ENCODE measurements at places on chromosomes 2 and 18.

DNA sequence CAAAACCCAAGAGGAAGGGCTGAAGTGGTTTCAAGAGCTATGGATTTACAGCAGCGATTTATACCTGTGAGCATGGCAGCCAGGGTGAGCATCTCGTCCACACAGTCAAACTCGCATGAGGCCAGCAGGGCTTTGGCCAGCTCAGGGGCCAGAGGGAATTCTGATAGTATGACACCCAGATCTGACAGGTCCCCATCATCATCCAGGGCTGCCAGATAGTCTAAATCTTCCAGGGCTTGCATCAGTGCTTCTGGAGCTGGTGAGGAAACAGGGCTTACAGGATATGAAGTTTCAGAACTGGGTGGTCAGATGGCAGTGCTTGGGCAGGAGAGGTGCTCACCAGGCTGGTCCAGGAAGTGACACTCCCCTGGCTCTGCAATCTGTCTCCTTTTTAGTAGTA, 3.5 kb downstream of the DQX1 start:
- DNase-seq = no peak

DNA sequence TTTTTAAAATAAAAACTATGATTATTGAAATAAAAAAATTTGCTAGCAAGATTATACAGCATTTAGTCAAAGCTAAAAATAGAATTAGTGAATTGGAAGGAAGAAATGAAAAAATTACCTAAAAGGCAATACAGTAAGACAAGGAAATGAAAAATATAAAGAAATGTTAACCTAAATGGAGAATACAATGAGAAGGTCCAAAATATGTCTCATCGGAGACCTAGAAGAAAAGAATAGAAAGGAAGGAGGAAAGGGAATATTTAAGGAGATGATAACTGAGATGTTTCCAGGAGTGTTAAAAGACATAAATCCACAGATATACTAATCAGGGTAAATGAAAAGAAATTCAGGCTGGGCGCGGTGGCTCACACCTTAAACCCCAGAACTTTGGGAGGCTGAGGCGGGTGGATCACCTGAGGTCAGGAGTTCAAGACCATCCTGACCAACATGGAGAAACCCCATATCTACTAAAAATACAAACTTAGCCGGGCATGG, 78.9 kb downstream of the AFF3 start:
- DNase-seq = no peak

- no peak for DNase-seq
These were observed 75.7 kb downstream of the MBOAT2 start for GRCh38 chr2:8927510-8928455.

GRCh38 chr2:54656863-54657262, 66.6 kb upstream of the EML6 start:
- DNase-seq = no peak

DNA sequence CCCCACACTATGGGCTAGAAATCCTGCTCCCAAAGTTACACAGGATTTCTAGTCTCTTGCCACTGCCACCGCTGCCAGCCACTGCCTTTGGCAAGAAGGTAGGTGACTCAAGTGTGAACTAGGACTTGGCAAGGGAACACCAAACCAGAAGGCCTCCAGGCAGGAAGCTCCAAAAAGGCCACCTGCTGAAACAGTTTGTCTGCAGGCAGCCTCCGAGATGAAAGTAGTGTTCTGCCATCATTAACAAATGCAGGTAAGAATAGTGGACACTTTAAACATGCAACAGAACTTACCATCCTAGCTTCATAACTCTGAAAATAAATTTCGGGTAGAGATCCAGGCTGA, 3.9 kb downstream of the ANKRD44 start:
- DNase-seq = no peak

DNA sequence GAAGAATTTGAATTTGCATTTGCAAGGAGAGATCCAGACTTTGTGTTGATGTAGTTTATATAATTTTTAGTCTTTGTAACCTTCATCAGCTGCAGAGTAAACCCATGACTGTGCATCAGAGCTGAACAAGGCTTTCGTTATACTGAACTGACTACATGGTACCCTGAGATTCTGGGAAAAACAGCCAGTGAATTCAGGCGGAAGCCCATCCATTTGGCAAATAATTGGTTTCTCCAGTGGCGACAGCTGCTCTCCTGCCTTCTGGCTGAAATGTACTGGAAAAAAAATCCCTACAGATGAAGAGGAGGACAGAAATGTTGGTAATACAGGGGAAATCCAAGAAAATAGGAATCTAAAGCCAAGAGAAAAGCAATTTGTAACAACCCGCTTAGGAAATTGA, 657.5 kb upstream of the CDH7 start:
- no peak for DNase-seq

DNA sequence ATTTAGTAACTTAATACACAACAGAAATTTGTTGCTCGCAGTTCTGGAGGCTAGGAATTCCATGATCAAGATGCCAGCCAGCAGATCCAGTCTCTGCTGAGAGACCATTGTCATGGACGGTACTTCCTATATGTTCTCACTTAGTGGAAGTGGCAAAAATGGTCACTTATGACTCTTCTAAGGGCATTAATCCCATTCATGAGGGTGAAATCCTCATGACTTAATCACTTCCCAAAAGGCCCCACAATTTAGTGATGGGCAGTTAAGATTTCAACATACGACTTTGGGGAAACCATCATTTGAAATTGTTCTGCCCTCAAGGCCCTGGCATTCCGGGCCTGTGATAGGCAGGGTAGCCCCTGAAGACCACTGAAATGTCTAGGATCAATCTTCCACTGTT, 23.0 kb downstream of the BZW1 start:
- DNase-seq = no peak

DNA sequence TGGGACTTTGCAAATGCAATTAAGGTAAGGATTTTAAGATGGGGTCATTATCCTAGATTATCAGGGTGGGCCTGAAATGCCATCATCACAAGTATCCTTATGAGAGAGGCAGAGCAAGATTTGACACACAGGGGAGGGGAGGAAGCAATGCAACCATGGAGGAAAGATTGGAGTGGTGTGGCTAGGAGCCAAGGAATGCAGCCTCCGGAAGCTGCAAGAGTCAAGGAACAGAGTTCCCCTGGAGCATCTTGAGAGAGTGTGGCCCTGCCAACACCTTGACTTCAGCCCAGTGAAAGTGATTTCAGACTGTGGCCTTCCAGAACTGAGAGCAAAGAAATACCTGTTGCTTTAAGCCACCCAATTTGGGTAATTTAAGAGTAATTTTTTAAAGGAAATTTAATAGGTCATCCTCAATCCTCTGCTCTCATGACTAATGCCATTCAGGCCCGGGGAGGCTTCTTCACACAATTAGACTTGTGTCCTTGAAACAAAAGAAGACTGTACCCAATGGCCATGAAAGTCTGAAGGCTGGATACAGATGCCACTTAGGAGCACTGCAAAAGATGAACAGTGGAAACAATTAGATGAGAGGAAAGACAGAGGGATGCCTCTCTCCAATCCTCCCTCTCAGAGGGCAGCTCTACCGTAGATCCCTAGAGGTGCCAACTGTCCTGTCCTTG, 250.3 kb upstream of the ID2 start:
- DNase-seq = no peak

GRCh38 chr2:158507141-158507540, 50.4 kb downstream of the PKP4 start:
- no peak for DNase-seq

GRCh38 chr2:28750316-28751251, 1.0 kb upstream of the PPP1CB start:
- DNase-seq = peak; percentile 39

DNA sequence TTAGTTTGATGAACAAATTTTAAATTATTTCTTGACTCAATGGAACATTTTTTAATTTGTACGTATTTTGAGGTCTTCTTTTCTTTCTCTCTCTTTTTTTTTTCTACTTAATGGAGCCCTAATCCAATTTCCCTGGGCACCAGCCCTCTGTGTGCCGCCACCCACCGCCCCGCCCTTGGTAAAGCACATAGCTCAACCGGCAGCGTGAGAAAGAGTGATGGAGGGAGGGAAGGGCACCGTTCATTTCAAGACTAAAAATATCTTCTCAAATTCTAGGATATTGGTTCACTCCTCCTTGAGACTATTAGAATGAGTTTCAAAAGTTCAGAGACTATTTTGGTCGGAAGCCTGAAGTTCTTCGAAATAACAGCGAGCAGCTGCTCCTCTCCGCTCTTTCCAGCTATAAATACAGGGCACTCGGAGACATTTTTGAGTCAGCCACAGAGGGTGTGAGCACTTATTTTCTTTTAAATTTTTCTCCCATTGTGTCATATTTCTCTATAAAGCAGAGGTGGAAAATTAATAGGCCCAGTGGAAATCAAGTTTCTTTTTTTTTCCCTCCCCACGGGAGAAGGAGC, 731.7 kb upstream of the ID2 start:
- DNase-seq = no peak

- DNase-seq = no peak
These were observed 262.2 kb upstream of the ZNF521 start for GRCh38 chr18:25614168-25614567.

DNA sequence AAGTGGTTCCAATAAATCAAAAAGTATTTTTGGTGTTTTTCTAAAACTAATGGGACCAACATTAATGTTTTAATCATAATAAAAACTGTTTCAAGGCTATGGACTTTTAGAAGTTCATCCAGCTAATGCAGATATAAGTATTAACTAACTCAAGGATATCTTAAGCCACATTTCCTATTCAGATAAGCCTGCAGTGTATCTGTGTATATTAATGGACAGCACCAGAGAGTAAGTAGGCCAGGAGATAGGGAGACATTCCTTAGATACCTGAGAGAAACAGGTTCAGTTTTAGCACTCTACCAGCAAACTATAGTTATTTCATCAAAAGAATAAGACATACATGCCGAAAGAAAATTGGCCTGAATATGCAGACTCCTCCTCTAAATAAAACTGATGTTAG, 27.3 kb downstream of the PREPL start:
- DNase-seq = no peak

DNA sequence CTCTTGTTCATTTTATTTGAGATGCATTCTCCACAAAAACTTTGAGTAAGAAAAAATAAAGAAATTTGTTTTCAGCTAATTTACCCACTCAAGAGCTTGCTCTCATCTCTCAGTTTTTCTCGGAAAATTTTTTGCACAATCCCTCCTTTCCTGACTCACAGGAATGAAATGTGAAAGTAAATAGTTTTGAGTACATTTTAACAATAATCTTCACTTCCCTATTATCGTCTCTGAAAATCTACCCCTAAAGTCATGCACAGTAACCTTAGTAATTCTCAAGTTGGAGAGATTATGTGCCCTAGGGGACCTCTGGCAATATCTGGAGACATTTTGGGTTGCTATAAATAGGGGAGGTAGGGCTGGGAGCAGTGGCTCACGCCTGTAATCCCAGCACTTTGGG, 2.6 kb downstream of the CYB5A start:
- no peak for DNase-seq

DNA sequence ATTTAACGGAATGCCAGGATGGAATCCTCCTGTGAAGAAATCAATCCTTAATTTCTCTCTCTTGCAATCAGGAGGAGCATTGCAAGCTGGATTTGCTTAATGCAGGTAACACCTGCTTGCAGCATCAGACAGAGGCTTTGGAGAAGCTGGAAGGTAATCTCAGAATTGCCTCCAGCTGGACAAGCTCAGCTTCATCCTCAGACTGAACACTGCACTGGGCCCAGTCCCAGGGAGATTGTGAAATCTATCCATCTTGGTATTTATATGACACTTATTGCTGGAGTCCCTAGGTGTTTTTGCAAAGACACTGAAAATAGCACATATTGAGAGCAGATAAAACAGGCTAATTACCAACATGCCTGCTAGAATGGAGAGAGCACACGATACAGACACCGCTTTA, 179.4 kb upstream of the SESTD1 start:
- no peak for DNase-seq

DNA sequence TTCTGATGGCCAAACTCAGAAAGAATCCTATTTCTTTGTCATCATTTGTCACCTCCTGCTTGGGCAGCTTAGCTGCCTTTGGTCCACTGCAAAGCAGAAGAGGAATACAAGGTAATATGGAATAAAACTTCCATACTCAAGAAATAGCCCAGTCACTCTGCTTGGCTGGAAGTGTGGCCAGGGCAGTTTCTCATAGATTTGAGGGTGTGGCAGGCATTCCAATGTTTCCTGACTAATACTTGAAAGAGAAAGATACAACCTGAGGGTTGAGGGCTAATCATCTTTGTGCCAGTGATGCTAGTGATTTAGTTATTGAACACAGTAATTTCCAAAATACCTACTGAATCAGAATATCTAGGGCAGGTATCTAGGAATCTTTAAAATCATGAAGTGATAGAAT, 83.1 kb downstream of the FAM161A start:
- no peak for DNase-seq

DNA sequence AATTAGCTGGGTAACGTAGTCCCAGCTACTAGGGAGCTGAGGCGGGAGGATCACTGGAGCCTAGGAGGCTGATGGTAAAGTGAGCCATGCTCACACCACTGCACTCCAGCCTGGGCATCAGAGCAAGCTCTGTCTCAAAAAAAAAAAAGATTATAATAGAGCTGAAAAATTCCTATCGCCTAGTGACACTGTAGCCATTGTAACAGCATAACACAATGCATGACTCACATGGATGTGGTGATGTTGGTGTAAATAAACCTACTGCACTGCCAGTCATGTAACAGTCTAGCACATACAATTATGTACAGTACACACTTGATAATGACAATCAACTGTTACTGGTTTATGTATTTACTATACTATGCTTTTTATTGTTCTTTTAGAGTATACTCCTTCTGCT, 39.6 kb downstream of the MGAT4A start:
- no peak for DNase-seq

DNA sequence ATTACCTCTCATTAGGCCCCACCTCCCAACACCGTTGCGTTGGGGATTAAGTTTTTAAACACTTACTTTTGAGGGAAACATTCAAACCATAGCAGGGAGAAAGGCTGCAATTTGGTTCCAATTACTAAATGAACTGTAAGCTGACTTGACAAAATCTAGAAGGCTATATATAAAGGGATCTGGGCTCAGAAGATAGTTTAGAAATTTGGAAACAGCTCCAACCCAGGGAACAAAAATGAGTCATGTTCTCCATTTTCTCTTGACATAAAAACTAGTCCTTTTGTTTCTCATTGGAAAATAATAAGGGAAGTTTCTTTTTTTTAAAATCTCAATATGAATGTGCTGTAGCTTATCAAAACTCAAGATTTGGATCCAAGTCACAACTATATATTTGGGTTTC, 17.5 kb downstream of the MOGAT1 start:
- DNase-seq = no peak

GRCh38 chr2:207863345-207863744, 93.6 kb upstream of the FZD5 start:
- no peak for DNase-seq

DNA sequence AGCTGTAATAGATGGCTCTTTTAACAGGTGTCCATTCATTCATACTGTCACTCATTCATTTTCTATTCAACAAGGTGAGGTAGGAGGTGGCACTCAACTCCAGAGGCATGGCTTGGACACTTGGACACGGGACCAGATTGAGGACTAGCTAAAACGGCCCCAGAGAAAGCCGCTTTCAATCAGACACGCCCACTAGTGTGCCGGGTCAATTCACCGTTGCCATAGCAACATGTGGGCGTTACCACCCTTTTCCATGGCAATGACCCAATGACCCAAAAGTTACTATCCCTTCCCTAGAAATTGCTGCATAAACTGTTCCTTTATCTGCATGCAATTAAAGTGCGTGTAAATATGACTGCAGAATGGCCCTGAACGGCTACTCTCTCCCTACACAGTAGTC, 49.2 kb upstream of the LGALSL start:
- peak; percentile 62 for DNase-seq

- no peak for DNase-seq
These were observed 17.8 kb upstream of the ASAP2 start for GRCh38 chr2:9188823-9189222.

- DNase-seq = no peak
These were observed 1579.2 kb upstream of the PIK3C3 start for GRCh38 chr18:40375837-40376236.

All from left hindlimb (tissue), 1 donor.